ENCODE measurements at places on chromosomes 7 and 10.

DNA sequence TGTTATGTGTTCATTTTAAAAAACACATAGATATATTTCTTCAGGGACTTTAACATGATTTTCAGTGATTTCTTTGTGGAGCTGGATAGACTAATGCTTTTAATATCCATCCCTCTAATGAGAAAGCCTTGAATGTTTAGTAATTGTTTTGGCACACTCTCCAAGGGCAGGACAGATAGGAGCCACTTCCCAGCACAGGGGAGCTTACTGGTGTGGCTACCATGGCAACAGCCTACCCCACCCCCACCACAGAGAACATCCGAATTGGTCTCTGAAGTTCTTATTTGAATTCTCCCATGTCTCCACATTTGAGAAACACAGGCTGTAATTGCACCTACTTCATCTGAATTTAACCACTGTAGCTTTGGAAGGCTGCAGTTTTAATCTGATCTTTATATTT lies 87.7 kb downstream of the PRKG1 start:
- DNase-seq = no peak

DNA sequence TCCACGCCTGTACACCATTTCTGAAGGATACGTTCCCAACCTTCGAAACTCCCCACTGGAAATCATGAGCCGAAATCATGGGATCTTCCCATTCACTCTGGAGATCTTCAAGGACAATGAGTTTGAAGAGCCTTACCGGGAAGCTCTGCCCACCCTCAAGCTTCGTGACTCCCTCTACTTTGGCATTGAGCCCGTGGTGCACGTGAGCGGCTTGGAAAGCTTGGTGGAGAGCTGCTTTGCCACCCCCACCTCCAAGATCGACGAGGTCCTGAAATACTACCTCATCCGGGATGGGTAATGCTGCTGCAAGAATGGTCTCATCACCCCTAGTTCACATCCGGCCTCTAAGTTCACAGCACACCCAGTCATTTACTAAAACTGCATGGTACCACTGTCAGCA lies 30.3 kb downstream of the PLA2G12B start:
- DNase-seq = no peak

DNA sequence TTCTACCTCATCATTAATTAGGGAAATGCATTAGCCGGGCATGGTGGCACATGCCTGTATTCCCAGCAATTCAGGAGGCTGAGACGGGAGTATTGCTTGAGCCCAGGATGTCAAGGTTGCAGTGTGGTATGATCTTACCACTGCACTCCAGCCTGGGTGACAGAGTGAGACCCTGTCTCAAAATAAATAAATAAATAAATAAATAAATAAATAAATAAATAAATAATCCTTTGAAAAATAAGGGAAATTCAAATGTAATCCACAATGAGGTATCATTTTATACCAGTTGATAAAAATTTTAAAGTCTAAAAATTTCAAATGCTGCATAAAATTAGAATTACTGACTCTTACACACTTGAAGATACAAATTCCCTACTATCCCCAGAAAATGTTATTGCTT lies 334.3 kb downstream of the ADK start:
- DNase-seq = no peak

DNA sequence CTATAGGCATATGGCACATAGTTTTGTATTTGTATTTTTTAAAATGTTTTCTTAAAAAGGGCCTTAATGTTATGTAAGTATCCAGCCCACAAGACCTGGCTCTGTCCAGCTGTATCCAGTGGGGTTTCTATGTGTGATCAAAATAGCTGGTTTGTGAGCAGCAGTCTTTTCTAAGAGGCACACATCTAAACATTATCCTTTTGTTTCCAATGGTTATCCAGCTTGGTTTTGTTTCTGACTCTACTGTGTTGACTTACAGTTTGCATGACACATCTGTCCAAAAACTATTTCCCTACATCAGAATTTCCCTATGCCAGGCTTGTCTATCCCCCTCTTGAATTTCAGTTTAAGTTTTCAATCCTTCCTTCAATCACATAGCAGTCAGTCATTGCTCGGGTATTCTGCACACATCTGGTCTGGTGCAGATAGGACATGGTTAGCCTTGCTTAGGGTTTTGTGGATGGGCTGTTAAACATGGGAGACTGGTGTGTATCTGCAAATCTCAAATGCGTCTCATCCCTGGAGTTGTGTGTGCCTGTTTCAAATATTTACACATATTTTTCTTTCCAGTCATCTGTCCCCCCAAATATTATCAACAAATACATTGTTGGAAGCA lies 104.2 kb downstream of the SAMD9 start:
- DNase-seq = no peak

- no peak for DNase-seq
Observed at GRCh38 chr7:47914717-47915615, 33.3 kb downstream of the PKD1L1 start.

DNA sequence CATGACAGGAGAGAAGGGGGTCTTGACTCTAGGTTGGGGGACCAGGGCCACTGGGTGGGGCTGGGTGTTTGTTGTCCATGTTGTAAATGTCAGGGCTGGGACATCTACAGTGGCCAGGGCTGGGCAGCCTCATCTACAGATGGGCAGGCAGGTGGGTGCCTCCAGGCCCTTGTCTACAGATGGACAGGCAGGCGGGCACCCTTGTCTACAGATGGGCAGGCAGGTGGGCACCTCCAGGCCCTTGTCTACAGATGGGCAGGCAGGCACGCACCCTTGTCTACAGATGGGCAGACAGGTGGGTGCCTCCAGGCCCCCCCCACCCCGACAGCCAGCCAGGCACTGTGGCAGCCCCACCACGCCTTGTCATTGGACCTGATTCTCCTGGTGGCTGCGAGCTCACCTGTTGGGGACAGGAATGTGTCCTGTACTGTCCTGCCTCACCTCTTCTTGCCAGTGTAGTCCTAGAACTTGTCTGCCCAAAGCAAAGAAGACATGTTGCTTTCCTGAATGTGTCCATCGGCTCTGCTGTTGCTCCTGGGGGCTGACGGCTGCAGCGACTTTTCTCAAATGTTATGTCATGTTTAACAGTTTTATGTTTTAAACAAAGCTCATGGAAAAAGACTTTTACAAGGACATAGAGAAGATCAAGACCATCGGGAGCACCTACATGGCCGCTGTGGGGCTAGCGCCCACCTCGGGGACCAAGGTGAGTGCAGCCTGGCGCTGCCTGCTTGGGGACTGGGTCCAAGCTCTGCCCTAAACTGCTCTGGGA lies 129.9 kb downstream of the ADCY1 start:
- DNase-seq = no peak

GRCh38 chr10:106958589-106959361 lies 205.7 kb downstream of the SORCS1 start:
- no peak for DNase-seq

DNA sequence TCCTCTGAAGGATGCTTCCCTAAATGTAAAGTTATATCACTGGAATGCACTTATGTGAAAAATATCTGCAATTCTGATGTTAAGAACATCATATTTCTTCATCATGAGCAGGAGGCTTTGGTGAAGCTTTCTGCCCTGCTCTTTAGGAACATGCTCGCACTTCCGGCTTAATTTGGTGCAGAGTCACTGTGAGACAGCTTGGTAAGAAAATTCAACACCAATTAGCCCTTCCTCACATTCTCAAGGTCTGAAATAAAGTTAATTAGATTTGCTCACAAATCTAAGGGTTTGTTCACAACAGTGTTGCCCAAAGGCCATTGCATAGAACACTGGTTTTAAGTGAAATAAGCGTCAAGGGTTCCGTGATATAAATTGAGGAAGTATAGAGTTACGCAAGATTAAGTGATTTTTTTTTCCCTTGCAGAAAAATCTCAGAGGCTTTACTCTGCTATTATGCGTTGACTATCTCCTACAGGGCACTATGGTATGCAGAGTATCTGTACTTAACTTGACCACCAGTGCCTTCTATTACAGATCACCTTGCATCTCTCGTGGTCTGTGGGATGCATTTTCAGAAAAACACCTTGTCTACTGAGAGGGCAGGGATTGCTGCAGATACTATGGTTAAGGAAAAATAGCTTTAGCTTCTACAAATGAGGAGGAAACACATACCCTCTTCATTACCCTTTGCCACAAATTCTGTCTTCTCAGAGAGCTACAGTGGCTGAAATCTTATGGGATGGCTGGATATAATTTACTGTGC lies 953.9 kb downstream of the TYW1 start:
- no peak for DNase-seq

DNA sequence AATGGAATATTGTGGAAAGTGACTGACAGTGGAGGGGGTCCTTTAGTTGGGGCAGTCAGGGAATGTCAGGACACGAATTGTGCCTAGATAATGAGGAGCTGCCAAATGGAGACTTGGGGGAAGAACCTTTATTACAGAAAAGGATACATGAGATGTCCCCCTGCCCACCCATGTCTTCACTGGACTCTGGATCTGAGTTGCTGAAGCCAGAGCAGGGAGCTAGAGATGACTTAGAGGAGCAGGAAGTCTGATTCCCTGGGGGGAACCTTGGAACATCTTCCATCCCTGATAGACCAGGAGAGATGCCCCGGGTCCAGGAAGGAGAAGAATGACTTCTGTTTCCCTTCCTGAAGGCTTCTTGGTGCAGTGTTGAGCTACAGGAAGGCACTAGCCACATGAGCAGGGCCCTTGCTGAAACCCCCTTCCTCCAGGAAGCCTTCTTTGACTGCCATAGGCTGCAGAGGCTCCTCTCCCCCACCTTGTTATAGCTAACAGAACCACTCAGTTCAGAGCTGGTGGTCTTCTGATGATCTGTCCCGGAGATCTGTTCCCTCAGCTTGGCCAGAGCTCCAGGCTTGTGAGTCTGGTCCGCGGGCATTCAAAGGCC lies 747 bp upstream of the NEURL1 start:
- no peak for DNase-seq

DNA sequence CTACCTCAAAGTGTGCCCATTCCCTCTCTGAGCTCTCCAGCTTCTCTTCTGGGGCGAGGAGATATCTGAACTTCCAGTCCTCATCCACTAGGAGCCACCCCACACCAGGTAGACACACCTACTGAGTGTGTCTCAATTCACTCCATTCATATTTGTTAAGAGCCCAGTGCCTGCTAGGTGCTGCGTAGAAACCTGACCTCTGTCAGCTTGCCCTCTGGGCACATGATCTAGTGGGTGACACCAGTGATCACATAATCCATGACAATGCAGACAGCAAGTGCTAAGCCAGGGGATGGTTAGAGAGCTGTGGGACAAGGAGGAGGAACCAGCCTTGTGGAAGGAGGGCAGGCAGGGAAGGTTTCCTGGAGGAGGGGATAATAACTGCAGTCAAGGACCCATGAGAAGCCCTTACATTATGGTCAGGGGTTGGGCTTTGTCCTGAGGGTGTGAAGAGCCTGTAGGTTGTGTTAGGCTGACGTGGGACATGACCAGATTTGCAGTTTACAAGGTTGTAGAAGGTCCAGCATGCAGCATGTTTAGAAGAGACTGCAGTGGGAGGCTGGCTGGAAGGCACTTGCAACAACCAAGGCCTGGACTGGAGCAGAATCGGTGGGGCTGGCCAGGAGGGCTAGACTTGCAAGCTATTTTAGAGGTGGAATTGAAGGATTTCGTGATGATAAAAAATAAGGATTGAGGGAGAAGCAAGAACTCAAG lies 81.8 kb downstream of the COL13A1 start:
- no peak for DNase-seq

DNA sequence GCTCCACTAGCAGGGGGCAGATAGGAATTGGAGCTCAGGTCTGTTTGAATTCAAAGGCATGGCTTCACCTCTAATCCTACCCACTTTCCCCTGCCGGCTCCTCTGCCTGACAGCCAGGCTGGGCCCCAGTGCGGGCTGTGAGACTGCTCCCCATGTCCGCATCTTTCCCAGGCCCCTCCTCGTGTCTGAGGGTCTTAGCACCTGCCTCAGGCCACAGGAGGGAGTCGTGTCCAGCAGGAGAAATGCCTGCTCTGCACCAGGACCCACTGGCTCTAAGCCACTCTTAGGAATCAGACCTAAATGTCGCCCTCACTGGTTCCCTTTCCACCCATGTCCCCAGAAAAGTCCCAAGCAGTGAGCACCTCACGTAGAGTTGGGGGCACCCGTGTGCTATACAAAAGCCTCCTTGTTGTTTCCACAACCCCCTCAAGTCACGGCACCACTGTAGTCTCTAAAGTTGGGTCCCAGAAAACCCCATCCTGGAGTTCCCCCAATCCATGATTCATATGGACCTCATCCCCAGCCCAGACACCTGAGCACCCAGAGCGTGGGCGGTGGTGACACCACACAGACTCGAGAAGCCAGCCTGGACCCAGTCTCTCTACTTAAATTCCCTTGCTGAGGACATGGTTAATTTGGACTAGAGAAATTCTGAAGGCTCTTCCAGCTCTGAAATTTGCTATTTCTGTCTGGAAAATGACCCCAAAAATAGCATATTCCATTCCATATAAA lies 466.4 kb upstream of the ZMIZ1 start:
- DNase-seq = no peak

GRCh38 chr10:119659951-119660350 lies 8.8 kb downstream of the BAG3 start:
- DNase-seq = no peak

DNA sequence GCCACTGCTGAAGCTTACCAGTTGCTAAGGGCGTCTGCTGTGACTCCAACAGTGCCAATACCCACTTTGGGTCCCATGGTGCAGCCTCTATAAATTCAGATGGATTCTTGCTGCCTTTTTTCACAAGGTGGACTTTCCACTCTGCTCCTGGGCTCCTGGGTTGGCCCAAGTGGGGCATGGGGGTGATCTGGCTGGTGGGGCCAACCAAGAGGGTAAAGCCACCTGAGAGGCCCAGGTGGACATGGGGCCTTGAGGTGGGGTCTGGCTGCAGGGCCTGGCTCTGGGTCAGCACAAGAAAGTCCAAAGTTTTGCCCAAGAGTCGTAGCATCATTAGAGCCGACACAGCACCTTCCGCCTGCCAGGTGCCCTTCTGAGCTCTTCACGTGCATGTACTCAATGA lies 105.2 kb upstream of the KDM7A start:
- DNase-seq = no peak

DNA sequence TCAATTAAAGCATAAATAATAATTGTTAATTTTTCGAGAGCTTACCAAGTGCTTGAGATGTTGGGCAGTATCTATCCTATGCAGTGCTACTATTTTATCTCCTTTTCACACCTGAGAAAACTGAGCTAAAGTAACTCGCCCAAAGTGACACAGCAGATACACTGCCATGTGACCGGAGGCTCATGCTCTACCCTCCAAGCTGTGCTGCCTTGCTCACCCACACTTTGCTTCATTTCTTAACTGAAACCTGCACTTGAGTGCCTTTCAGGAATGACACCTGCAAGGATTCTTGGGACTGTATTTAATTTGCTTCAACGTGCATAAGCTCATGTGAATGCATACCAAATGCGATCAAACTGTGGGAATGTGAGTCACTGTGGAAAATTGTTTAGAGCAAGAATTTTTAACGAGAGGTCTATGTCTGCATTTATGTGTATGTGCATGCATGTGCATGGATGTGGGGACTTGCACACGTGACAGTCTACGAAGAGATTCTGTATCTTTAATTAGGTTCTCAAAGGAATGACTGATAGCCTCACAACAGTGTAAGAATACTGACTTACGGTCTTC lies 119.2 kb downstream of the ADCYAP1R1 start:
- no peak for DNase-seq

DNA sequence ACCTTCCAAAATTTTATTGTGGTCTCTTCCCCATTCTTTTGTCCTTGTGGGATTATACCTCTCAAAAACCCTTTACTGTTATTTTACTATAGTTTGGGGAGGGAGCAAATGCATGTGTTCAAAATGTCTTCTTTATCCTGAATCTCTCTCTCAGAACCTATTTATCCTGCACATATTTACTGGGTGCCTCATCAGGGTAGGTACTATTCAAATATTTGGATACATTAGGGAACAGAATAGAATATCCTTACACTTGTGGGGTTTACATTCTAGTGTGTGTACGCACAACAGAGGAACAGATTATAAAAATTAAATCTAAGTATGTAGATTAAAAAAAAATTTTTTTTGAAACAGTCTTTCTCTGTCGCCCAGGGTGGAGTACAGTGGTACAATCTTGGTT lies 48.6 kb downstream of the SCD start:
- no peak for DNase-seq

Measured in HS-27A (cell line).